ENCODE measurements at places on chromosomes 5 and 9.

- DNase-seq: no peak
Measured at GRCh38 chr9:31144614-31145013, 1239.8 kb upstream of the ACO1 start.

GRCh38 chr5:51746023-51746422 is 362.8 kb downstream of the ISL1 start:
- DNase-seq: no peak

DNA sequence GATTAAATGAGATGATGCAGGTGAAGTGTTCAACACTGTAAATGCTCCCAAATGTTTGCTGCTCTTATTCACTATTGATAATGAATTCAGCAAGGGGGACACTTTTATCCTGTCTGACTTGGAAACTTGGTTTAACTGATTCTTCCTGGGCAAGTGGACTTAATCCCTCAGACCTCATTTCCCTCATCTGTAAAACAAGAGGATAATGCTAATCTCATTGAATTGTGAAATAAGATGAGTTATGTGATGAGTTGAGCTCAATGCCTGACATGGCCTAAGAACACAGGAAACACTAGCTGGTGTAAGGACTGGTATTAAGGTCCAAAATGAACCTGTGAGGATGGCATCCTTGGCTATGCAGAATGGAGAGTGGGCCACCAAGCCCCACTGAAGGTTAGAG is 23.3 kb downstream of the TNFSF15 start:
- no peak for DNase-seq

DNA sequence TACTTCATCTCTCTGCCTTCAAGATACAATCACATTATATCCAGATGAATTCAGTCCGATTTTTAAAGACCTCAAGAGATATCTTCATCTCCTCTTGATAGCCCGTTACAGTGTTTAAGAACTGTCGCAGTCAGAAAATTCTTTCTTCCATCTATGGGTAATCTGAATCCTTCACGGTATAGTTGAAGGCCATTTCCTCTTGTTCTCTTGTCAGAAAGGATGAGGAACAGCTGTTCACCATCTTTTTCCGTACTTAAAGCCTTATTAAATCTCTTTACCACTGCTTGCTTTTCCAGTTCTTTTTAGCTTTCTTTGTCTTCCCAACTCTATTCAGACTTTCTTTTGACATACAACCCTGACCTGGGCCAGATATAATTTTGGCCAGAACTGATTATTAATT is 121.8 kb downstream of the XRCC4 start:
- DNase-seq: no peak

All from stimulated activated CD8-positive, alpha-beta memory T cell treated with anti-CD3 and anti-CD28 coated beads, Interleukin-12 subunit alpha, Interleukin-12 subunit beta, amount 100 ng/mL, for 1 hour (primary cell).